Bronchial epithelial cell (primary cell): ENCODE measurements at places on chromosomes 1 and 21. TPM values are rescaled to one million over a fixed set of nuclear protein-coding genes. Genes with fewer than 3 reads are reported as not detected.

Gene EPHA2
- total RNA-seq, result 117 and 144 TPM in 2 replicates

Gene KRTAP11-1
- total RNA-seq, result not detected in 2 replicates

Gene CREB3L4
- 4.6 and 7.1 TPM in 2 replicates for total RNA-seq

Gene AIRE
- total RNA-seq, result not detected in 2 replicates

Gene ANKRD65
- 5.3 and 7.9 TPM in 2 replicates for total RNA-seq
